ENCODE measurements at places on chromosomes 6 and 20.

GRCh38 chr20:49749625-49750024, 35.9 kb upstream of the B4GALT5 start:
- no peak for DNase-seq

DNA sequence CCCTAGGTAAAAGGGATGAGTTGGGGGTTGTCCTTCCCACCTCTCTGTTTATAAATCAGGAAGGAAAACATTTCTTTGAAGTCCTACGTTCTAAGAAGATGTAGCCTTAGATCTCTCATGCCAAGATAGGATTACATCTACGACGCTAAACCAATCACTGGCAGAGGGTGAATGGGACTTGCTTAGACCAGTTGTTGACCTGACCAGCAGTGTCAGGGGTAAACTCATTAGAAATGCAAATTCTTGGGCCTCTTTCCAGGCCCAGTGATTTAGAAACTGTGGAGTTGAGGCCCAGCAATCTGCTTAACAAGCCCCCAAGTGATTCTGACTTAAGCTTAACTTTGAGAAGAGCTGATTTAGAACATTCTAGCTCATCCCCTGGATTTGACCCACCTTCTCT, 147.1 kb upstream of the THEMIS start:
- no peak for DNase-seq

GRCh38 chr6:161254464-161255253, 19.2 kb downstream of the AGPAT4 start:
- no peak for DNase-seq

GRCh38 chr6:68771426-68771825, 136.3 kb downstream of the ADGRB3 start:
- DNase-seq: no peak

GRCh38 chr20:48319943-48320584, 507.7 kb downstream of the PREX1 start:
- DNase-seq: no peak

- DNase-seq: no peak
These were observed 45.6 kb upstream of the SMLR1 start for GRCh38 chr6:130781557-130781956.

DNA sequence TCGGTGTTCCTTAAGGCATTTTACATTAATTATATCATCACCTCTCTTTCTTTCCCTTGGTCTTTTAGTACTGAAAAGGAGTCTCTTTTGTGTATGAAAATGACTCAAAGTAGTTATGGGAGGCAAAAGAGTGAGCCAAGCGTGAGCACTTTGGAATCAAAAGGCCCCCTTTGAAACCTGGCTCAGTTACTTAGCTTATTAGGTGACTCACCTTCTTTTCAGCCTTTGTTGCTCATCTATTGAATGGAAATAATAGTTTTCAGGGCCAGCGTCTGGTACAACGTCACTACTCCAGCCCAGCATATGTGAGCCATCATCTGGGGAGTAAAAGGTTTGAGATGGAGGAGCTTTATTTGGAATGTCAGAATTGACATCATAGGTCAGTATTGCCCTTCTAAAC, 147.4 kb upstream of the SCGN start:
- no peak for DNase-seq

DNA sequence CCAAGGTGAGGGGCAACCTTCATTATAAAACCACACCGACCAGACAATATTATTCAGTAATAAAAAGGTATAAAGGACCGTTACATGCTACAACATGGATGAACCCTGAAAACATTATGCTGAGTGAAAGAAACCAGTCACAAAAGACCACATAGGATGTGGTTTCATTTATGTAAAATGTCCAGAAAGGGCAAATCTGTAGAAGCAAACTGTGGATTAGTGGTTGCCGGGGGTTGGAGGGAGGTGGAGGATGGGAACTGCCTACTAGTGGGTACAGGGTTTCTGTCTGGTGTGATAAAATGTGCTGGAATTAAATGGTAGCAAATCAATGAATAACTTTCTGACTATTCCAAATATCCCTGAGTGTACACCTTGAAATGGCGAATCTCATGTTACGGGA, 10.2 kb upstream of the PRND start:
- no peak for DNase-seq

- DNase-seq: no peak
These were observed 1.3 kb upstream of the FOXC1 start for GRCh38 chr6:1608222-1609040.

- no peak for DNase-seq
These were observed 3.7 kb upstream of the KAT14 start for GRCh38 chr20:18133962-18134361.

GRCh38 chr6:85163156-85164080, 286.5 kb upstream of the NT5E start:
- DNase-seq: no peak

GRCh38 chr20:37845241-37845681, 57.7 kb upstream of the VSTM2L start:
- no peak for DNase-seq

- DNase-seq: no peak
These were observed 34.8 kb downstream of the HNF4A start for GRCh38 chr20:44390280-44390679.

- no peak for DNase-seq
These were observed 107.1 kb downstream of the MRPL14 start for GRCh38 chr6:44020148-44020547.

- no peak for DNase-seq
These were observed 12.2 kb downstream of the LAMA5 start for GRCh38 chr20:62354811-62355341.

GRCh38 chr6:137799950-137800568, 67.0 kb upstream of the TNFAIP3 start:
- DNase-seq: no peak

DNA sequence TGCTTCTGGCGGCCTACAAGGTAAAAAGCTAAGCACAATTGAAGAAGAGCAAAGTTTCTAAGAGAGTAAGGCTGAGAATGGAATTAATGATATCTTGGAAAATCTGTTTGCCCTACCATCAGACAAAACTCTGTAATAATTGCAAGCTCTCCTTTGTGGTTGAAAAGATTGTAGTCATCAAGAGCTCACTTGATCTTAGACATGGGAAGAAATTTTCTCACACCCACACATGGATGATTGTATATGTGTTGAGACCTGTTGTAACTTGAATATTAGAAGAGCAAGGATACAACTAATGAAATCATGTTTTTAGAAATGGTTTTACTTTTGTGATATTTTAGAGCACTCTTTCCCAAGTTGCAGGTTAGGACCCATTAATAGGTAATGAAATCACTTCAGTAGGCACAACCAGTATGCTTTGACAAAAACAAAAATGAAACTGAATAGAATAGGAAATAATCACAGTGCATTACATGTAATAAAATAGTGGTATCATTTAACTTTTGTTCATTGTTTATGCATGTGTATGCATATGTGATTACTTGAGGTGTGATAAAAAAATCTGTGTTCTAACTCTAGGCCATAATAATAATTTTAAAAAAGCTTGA, 14.0 kb downstream of the DCBLD1 start:
- no peak for DNase-seq

DNA sequence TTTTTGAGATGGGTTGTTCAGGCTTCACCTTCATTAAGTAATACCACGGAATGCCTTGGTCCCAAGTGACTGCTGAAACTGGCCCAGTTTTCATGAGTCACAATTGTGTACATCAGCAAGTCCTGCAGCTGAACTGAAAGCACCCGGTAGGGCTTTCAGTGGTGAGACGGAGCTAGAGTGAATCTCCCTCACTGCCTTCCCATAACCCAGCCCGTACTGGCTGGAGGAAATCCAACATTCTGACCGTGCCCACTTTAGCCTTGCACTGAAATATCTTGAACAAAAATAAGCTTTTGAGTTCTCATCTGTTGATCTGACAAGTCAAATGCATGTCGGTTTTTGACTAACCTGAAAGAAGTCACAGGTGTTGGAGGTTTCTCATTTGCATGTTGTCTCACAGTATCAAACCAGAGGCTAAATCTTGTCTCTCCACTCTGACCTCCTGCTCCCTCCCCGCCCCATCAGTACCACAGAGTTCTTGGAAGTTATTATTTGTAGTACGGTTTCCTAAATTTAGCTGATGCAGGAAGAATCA, 35.9 kb downstream of the DUSP22 start:
- DNase-seq: no peak

DNA sequence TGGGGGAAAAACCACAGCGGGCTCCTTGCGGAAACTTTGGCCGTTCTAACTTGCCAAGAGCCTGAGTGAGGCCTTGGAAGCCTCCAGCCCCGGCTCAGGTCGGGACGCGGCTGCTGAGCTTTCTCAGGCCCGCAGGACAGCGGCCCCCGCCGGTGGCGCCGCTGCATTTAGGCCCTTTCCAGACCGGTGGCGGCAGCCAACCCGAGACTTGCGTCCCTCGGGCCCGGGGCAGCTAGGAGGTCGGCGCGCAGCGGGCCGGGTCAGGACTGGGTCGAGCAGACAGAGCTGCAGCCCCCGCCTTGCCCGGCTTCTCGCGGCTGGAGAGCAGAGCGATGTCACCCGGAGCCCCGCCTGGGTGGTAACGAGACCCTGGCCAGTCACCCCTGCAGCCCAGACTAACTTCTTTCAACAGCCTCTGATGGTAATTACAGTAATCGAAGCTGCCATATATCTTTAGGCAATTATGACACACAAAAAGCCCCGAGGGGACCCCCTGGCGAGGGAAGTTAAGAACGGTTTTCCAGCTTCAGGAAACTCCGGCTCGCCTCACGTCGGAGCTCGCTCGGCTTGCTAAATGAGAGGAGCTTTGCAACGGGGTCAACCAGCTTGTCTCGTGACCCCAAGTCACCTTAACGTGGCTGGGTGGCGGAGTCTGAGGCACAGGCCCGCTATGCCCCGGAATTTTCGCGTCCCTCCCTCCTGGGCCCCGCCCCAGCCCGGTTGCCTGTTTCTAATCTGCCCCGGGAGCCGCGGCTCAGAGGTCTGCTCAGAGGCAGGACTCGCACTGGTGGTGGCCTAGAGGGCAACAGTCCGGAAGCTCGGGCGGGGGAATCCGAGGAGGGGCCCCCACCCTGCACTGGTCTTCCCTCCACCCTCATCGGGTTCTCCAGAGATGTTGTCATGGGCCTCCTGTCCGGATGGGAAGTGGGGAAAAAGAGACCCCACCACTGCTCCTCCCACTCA, 3.0 kb downstream of the NR2E1 start:
- DNase-seq: no peak

DNA sequence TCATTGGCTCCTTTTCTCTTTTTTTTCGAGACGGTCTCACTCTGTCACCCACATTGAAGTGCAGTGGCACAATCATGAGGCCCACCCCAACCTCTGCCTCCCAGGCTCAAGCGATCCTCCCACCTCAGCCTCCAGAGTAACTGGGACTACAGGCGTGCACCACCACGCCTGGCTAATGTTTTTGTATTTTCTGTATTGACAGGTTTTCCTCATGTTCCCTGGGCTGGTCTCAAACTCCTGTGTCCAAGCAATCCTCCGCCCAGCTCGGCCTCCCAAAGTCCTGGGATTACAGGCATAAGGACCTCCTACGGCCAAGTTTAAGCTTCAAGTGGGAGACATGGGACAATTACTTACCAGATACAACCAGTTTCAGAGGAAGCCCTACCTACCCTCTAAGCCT, 9.4 kb upstream of the POU5F1 start:
- no peak for DNase-seq

DNA sequence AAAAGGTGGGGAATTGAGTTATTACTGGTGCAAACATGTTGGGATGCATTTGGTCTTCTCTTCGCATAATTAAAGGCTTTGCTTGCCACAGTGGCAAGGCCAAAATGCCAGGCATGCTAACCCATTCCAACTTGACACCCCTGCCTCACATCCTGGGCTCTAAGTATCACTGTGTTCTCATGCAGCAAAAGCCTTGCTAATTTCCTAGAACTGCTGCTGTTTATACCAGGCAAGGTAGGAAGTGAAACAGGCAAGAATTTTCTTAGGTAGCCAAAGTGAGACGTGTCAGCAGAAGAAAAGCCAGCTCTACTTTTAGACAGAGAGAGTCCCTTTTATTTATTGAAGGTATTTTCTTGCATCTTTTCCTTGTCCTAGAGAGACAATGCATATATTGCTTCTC, 41.2 kb downstream of the LYRM2 start:
- DNase-seq: no peak

- DNase-seq: no peak
These were observed 180.3 kb downstream of the ANKRD60 start for GRCh38 chr20:58048096-58048702.

- no peak for DNase-seq
These were observed 128.0 kb upstream of the FAM83B start for GRCh38 chr6:54718541-54719023.

DNA sequence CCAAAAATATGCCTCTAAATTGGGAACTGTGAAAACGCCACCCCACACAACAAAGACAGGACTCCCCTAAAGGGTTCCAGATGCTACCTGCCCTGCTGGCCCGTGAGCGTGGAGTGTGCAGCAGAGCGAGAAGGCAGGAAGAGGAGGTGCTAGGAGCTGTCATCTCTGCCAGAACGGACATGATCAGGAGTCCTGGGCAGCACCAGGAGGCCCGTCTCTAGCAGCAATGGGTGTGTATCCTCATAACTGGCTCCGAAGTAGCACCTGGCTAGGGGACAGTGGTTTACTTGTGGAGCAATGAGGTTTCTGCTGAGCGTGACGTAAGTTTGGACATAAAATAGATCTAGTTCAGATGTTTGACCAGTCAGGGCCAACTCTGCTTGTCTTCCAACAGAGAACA, 226.0 kb downstream of the CDH4 start:
- no peak for DNase-seq

- no peak for DNase-seq
These were observed 2.1 kb downstream of the CPNE1 start for GRCh38 chr20:35662551-35662950.

DNA sequence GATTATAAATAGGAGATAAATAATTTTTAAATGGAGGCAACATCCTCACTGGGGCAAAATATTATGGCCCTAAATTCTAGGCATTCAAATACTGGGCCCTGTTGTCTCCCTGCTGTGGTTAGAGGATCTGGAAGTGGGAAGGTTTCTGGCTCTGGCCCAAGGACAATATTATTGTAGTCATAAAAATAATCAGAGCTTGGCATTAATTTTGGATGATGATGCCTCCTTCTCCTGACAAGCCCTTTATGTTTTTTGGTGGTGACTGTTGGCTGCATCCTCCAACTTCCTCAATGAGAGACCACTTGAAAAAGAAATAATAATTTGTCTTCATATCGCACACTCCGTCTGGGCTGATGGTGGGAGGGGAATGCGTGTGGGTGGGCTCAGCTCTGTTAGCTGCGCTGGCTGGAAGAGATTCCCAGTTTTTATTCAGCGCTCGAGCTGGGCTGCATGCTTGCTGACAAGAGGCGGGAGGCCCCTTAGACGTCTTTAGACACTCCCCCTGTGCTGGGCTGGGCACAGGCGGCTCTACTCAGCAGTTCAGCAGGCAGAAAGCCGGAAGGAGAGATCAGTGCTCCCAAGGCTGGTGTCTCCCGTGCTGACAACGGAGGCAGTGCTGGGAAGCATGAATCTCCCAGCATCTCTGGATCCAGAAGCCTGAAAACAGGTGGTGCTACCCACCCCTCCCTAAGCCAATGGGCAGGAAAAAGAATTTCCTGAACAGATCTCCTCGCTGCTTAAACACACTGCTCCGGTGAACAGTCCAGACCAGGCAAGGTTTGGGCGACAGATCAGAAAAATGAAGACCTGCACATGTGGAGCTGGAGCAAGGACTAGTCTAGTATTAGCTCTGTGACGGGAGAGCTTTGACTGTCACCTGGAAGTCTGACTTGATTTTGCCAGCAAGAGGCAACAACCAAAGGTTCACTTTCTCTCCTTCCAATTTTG, 97.7 kb downstream of the SYCP2 start:
- DNase-seq: no peak
